ENCODE measurements at places on chromosomes 4 and X. TPM values are rescaled to one million over a fixed set of nuclear protein-coding genes. Genes with fewer than 3 reads are reported as not detected.

DNA sequence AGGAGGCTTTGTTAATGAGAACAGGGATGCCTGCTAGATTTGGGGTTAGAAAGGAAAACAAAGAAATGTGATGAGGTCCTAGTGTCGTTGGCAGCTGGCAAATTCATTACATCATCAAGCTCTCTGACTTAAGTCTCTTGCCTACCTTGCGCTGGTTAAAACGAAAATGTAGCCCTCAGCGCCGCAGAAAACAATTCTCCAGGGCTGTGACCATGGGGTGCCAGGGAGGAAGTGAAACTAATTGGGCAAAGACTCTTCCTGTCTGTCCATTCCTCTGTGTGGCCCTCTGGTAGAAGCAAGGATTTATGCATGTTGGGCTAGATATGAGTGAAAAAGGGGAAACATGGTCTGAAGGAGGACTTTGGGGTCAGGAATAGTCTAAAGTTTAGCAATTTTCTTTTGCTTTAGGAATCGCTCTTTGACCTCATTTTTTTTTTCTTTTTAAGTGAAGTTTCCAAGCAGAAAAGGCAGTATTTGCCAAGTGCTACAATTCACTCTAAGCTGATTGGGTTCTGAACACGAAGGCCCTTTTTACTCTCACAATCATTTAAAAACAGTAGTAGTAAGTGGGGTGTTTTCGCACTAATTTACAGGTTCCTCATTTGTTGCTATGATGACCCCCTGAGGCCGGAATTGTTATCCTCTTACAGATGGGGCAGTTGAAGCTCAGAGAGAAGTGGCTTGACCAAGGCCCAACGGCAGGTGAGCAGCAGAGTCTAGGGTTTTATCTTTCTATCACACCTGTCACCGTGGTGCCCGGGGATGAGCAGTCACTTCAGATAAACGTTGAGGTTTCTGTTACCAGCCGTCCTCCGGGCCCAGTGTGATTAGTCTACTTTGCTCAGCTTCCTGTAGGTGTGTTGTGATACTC is 27.3 kb upstream of the CHRNA9 start:
- no peaks in the 10 kb centered on the region for H3K36me3 ChIP-seq
- H3K27me3 ChIP-seq, result no peaks in the 10 kb centered on the region
- no peak overlapping the region for H3K4me3 ChIP-seq
- DNase-seq, result no peak
- H3K27ac ChIP-seq, result peak overlapping the region; percentile 69

Gene CYTL1
- total RNA-seq, result not detected

DNA sequence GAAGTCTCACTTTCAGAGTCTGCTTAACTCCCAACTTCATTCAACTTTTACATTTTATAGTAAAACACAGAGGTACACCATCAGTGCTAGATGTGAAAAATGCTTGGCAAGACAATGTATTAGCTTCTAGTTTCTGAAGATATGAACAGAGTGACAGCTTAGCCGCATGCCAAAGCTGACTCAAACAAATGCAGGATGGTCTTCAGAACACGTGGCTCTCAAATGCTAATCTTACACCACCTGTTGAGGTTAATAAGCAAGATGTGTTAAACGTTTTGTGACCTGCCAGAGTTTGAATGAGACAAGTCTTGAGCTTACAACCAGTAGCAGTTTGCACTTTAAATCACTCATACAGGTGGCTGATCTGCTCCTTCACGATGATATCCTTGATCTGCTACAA is 18.9 kb upstream of the GPM6B start:
- no peak overlapping the region for H3K4me3 ChIP-seq
- H3K4me1 ChIP-seq, result no peaks in the 10 kb centered on the region
- no peaks in the 10 kb centered on the region for H3K36me3 ChIP-seq
- DNase-seq, result no peak
- no peaks in the 10 kb centered on the region for H3K27me3 ChIP-seq

Gene SMIM10L2A
- 1.2 TPM for total RNA-seq

Gene RASL11B
- not detected for total RNA-seq

DNA sequence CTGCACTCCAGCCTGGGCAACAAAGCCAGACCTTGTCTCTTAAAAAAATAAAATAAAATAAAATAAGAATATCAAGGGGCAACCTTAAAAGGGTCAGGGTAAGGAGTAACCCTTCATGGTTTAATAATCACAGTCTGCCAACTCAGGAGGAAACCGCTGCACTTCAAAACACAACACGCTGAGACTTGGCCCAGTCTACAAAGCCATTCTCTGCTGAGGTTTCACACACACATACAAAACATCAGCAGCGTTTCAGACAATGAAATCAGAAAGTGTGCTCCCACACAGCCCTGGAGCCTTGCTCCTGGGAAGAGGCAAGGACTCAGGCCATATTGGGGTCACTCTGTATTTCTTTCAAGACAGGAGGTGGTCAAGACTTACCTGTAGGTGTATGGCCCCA is 18.3 kb downstream of the SCARB2 start:
- no peak overlapping the region for H3K27ac ChIP-seq
- H3K36me3 ChIP-seq, result no peaks in the 10 kb centered on the region
- no peaks in the 10 kb centered on the region for H3K27me3 ChIP-seq
- H3K4me1 ChIP-seq, result no peaks in the 10 kb centered on the region
- DNase-seq, result no peak

- H3K4me1 ChIP-seq, result no peaks in the 10 kb centered on the region
- no peak overlapping the region for H3K27ac ChIP-seq
- H3K27me3 ChIP-seq, result no peaks in the 10 kb centered on the region
- H3K4me3 ChIP-seq, result peak overlapping the region; percentile 22
- no peaks in the 10 kb centered on the region for H3K36me3 ChIP-seq
- peak; percentile 64 for DNase-seq
Observed at GRCh38 chr4:112817933-112818593, 181.1 kb downstream of the LARP7 start.

Gene FGB
- total RNA-seq, result not detected

Gene LRCH2
- 2.0 TPM for total RNA-seq

GRCh38 chr4:72489267-72489666 is 79.8 kb downstream of the ADAMTS3 start:
- no peaks in the 10 kb centered on the region for H3K27me3 ChIP-seq
- H3K4me1 ChIP-seq, result no peaks in the 10 kb centered on the region
- H3K27ac ChIP-seq, result no peak overlapping the region
- H3K4me3 ChIP-seq, result no peak overlapping the region

GRCh38 chrX:68725756-68726365 is 78.4 kb downstream of the STARD8 start:
- no peak overlapping the region for H3K4me3 ChIP-seq
- no peaks in the 10 kb centered on the region for H3K36me3 ChIP-seq
- DNase-seq, result no peak
- no peaks in the 10 kb centered on the region for H3K4me1 ChIP-seq
- no peak overlapping the region for H3K27ac ChIP-seq

Gene RAB9B
- 0.35 TPM for total RNA-seq

Gene SHROOM4
- total RNA-seq, result 9.5 TPM

- H3K4me1 ChIP-seq, result no peaks in the 10 kb centered on the region
- H3K4me3 ChIP-seq, result no peak overlapping the region
- DNase-seq, result no peak
- H3K27me3 ChIP-seq, result no peaks in the 10 kb centered on the region
- H3K36me3 ChIP-seq, result no peaks in the 10 kb centered on the region
Observed at GRCh38 chrX:13069771-13070416, 25.5 kb upstream of the FAM9C start.

Gene PRKG2
- total RNA-seq, result 23.4 TPM
